ENCODE measurements at places on chromosomes 1 and 21.

- no peak for DNase-seq
Observed at GRCh38 chr1:46760558-46761166, 38.2 kb upstream of the CYP4B1 start.

DNA sequence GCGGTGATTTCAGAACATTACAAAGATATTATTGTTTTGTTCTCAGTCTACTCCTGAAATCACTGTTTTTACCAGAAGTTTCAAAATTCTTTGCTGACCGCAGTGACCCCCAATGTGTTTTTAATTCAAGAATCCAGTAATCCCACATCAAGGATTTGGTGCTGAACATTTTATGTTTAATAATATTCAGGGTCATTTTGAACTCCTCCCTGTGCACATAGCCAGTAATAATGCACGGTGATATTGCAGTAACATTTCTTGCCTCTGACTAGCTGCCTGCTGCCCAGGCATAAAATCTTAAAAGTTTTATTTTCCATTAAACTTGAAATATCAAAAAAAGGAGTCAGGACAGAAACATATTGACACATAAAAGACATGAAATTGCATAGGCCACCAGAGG lies 443.4 kb upstream of the NCAM2 start:
- no peak for DNase-seq

GRCh38 chr1:171769754-171770153 lies 11.7 kb upstream of the METTL13 start:
- DNase-seq: no peak

GRCh38 chr1:208951026-208951525 lies 632.4 kb upstream of the CAMK1G start:
- no peak for DNase-seq

- no peak for DNase-seq
Observed at GRCh38 chr1:22555371-22555656, 8.0 kb upstream of the EPHA8 start.

GRCh38 chr1:117201808-117202207 lies 8.9 kb downstream of the VTCN1 start:
- peak; percentile 77 for DNase-seq

GRCh38 chr1:17958704-17959103 lies 148.9 kb upstream of the IGSF21 start:
- no peak for DNase-seq

GRCh38 chr1:229251185-229251584 lies 19.7 kb upstream of the RAB4A start:
- peak; percentile 51 for DNase-seq

DNA sequence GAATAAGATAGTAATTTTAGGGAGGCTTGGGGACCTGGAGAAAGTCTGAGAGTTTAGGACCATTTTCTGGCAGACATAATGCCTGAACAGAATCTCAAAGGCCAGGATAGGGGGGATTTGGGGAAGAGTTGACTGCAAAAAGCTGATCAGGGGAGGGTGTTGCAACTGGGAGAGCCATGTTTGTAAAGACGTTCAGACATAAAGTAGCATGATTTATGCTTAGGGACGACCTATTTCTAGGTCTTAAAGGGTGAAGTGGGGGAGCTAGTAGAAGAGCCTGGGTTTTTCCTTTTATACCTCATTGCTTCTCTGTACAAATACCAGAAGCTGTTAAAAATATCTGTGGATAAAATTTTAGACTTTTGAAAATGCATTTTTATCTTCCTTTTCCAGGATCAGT lies 51.2 kb downstream of the FNBP1L start:
- no peak for DNase-seq

DNA sequence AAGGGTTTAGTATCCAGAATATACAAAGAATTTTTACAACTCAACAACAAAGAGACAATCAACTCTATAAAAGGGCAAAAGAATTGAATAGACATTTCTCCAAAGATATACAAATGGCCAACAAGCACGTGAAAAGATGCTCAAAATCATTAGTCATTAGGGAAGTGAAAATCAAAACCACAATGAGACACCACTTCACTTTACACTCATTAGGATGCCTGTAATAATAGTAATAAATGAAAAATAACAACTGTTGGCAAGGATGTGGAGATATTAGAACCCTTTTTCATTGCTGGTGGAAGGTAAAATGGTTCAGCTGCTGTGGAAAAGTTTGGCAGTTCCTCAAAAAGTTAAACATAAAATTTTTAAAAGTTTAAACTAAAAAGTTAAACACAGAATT lies 7.0 kb upstream of the ABCD3 start:
- DNase-seq: no peak

DNA sequence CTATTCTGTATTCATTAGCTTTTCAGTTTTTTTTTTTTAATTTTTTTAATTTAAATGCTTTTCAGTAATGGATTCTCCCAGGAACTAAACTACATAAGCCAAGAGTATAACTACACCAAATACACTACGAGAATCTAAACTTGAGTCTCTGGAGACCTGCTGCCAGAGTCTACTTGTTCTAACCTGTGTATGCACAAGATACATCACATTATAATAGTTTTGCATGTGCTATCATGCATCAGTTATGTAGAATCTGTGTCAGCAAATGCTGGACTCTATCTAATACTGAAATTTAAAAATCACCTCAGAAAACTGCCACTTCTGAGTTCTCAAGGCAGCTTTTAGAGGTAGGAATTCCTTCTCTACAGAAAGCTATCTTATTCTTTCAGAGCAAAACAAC lies 146.3 kb upstream of the GREM2 start:
- no peak for DNase-seq

- DNase-seq: no peak
Observed at GRCh38 chr1:79293611-79294010, 287.1 kb upstream of the ADGRL4 start.

- DNase-seq: no peak
Observed at GRCh38 chr1:94962409-94963265, 35.7 kb upstream of the CNN3 start.
